ENCODE measurements at places on chromosomes 11 and 22. TPM values are rescaled to one million over a fixed set of nuclear protein-coding genes. Genes with fewer than 3 reads are reported as not detected.

GRCh38 chr22:40524392-40525249, 111.9 kb downstream of the MRTFA start:
- no peak for DNase-seq

GRCh38 chr11:59559886-59560285, 48.5 kb downstream of the OR4D9 start:
- no peak for DNase-seq

GRCh38 chr11:27934830-27935145, 173.2 kb downstream of the KIF18A start:
- DNase-seq: peak; percentile 93

DNA sequence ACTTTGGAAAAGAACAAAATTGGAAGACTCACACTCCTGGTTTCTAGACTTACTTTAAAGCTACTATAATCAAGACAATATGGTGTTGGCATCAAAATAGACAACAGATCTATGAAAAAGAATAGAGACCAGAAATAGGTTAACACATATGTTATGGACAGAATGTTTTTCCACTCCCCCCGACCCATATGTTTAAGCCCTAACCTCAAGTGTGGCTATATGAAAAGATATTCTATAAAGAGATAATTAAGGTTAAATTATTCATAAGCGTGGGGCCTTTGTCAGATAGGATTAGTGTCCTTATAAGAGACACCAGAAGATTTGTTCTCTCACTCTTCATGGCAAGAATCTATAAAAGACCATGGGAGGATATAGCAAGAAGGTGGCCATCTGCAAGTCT, 440.0 kb downstream of the AASDHPPT start:
- DNase-seq: no peak

- DNase-seq: no peak
These were observed 2.8 kb downstream of the NECTIN1 start for GRCh38 chr11:119726150-119726553.

- DNase-seq: peak; percentile 58
These were observed 4.2 kb upstream of the RAC2 start for GRCh38 chr22:37248251-37248650.

DNA sequence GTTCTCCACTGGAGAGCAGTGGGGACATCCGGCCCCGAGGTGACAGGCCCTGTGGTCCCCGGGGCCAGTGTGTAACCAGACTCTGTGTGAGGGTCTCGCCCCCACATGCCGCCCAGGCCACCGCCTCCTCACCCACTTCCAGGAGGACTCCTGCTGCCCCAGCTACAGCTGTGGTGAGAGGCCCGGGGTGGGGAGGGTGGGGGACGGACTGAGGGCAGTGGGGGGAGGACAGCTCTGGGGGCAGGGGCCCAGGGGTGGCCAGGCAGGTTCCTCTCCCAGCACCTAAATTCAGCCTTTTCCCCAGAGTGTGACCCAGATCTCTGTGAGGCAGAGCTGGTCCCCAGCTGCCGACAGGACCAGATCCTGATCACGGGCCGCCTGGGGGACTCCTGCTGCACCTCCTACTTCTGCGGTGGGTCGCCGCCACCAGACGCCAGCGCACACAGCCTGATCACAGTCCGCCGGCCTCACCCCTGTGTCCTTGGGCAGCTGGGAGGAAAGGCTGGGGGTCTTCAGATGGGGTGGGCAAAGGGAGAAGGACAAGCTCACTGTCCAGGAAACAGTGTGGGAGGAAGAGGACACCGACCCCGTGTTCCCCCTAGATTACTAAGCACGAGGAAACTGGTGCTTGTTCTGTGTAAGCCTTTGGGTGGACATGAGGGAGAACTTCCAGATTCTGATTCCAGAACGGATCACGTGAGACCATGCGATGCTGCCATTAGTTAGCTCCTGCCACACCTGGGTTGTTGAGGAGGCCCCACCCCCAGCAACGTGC, 84.4 kb upstream of the MYOD1 start:
- no peak for DNase-seq

GRCh38 chr11:64102005-64102738, 63.7 kb downstream of the MACROD1 start:
- no peak for DNase-seq

DNA sequence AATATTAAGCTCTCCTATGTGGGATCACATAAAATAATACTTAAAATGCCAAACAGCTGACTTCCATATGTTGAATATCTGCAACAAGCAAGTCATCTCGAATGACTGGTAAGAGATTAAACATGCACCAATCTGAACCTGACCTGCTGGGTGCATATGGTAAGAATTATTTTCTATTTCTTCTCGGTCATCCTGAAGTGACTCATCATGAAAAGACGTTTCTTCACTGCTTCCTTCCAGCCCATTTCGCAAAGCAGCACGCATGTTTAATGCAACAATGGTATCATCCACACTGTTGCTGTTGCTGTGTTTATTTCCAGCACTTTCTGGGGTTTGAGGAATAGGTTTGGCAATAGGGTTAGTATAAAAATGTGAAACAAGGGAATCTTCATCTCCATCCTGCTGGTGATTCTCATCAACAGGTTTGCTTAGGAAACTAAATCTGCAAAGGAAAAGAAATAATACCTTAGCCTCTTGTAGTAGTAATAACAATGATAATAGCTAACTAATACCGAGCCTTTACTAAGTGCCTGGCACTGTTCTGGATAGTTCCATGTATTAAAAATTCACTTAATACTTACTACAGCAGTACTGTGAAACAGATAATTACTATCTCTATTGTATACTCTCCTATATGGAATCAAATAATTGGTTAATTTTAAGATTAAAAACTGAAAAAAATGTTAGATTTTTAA, 52.0 kb upstream of the CHRNA10 start:
- peak; percentile 91 for DNase-seq

GRCh38 chr22:49027368-49027670, 800.4 kb downstream of the BRD1 start:
- no peak for DNase-seq

DNA sequence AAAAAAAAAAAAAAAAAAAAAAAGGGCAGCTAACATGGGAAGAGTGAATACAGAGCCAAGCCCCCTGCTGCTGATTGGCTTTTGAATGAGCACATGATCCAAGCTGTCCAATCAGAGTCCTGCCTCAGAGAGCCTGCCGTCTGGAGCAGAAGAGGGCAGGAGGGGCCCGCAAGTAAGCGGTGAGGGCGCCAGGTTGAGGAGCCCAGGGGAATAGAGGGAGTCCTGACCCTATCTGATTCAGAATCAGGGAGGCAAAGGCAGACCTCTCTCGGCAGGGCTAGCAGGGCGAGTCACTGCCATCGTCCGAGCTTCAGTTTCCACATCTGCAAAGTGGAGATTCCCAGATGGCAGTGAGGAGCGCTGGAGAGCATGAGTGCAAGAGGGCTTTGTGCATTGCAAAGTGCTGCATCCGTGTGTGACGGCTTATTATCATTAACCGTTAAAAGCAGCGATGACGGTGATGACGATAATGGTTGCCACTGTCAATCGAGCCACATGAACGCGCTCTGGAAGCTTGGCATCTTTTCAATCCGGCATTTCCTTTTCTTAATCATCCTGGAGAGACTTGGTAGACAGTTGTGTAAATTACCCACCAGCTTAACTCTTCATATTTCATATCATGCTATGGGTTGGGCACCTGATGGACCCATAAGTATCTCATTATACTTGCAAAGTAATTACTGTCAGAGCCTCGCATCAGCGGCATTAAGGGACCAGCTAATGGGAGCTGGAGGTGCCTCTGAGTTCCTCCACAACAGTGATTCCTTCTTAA, 68.6 kb upstream of the ATXN10 start:
- peak; percentile 65 for DNase-seq

- no peak for DNase-seq
These were observed 99.3 kb upstream of the SYT13 start for GRCh38 chr11:45385423-45385822.

The OSBP2 gene
- 2.0 TPM for total RNA-seq

The SLC6A5 gene
- total RNA-seq: not detected

The RAB38 gene
- total RNA-seq: 75.2 TPM

The PHLDB1 gene
- 59.2 TPM for total RNA-seq

The PDGFD gene
- total RNA-seq: 0.11 TPM

The ROBO4 gene
- total RNA-seq: 1.5 TPM
